ENCODE measurements at places on chromosomes 4 and X.

- DNase-seq: peak; percentile 39
These were observed 30.8 kb downstream of the DAPP1 start for GRCh38 chr4:99847362-99847976.

- no peak for DNase-seq
These were observed 5.0 kb downstream of the GRK4 start for GRCh38 chr4:2968381-2968780.

DNA sequence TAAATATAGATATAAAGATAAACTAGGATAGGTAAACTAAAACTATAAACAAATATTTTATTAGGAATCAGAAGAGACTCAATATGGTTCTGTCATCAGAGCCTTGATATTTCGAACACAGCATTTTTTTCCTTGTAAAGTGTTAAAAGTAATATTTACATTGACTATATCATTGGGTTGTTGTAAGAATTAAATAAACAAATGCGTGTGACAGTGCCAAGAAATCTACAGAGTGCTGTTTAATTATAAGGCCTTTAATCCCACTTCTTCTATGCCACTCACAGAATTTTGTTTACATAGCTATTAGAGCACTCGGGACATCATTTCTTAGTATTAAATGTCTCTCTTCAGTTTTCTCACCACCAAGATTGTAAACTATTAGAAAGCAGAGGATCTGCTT lies 807.4 kb downstream of the FSTL5 start:
- no peak for DNase-seq

DNA sequence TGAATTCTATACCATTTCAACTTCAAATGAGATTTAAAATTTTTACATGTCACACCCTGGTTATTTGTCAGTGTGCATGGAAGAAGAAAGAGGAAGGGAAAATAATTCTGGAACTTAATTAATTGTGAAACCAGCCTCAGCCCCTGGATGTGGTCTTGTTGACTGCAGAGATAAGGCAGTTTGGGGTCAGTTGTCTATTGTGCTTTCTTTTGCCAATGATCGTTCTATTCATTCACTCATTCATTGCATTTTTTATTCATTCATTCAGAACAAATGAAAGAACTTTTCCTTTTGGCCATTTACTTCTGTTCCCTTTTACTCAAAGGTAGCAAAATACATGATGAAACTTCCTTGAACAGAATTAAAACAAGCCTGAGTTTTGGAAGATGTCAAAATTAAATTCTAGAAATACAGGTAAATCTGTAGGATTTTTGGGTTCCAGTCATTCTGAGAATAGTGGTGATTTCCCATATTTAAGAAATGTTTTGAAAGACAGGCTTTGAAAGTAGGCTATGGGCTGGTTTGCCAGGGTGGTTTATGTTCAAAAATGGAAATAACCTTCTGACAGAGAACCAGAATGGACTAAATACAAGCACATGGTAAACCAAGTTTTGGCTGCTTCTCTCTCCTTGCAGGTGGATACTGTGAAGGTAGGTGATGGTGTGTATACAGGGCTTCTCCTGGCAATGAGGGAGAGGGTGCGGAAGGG lies 35.7 kb downstream of the PARM1 start:
- DNase-seq: no peak

DNA sequence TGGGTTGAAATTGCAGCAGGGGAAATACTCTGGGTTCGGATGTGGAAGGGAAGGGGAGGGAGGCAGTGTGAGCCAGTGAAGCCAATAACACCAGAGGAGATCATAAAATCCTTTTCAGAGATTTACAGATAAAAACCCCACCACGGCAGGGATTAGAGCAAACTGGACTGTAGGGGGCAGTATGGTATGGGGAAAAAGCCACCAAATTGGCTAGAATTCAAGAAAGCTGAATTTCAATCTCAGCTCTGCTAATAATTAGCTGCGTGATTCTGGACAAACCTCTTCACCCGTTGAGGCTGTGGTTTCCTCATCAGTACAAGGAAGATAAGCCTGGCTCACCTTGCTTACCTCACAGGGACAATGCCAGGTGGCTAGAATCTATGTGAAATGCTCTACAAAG lies 108.1 kb downstream of the ATG4A start:
- DNase-seq: peak; percentile 0

- no peak for DNase-seq
These were observed 102.4 kb upstream of the TMLHE start for GRCh38 chrX:155715141-155715540.

DNA sequence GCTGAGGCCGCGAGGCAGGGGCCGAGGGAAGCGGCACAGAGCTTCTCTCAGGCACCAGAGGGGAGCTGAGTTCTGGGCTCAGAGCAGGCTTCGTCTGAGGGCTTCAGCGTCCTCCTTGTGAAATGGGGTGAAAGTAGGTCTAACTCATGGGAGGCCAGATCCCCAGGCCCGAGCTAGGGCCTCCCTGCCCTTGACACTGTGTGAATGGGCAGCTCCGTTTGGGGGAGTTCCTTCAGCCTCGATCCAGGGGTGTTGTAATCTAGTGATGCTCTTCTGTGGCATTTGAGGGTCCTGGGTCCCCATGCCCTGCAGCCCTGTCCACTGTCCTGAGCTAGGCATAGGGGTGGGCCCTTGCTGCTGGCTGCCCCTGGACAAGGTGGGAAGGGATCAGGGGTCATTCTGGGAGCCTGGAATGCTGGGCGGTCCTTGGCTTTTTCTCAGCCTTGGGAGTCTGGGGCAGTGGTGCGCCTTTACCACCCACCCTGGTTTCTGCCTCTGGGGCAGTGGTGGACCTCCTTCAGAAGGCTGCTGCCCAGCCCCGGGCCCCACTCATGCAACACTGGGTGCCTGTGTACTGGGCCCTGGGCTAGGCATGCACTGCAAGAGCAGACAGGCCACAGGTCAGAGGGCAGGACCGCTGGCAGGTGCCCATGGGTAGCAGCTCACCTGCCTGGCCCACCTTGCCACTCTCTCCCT lies 4.1 kb downstream of the SH3BP2 start:
- DNase-seq: no peak

- DNase-seq: no peak
These were observed 21.8 kb downstream of the SPRY1 start for GRCh38 chr4:123418351-123418931.

DNA sequence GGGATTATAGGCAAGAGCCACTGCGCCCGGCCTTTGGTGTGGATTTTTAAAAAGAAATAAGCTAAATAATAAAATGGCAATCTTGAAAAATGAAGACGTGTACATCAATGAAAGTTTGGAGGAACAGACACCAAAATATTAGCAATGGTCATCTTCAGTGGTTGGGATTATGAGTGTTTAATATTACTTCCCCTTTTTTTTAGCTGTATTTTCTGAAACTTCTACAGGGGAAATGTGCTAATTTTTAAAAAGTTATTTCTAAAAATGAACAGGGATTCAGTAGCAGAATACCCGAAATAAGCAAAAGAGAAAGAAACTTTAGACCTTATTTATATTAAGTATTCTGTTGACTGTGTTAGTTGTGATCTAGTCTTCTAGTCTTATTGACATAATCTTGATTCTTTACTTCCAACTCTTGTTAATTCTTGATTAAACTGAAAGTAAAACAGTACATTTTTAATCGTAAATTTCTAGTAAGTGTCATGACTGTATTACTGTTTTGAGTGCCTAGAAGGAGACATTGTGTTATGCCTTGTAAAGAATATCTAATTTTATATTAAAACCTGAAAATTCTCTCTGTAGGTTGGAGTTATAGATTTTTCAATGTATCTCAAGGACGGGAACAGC lies 51.3 kb downstream of the RUFY3 start:
- no peak for DNase-seq

- no peak for DNase-seq
These were observed 40.8 kb downstream of the RTL9 start for GRCh38 chrX:110399497-110399896.

DNA sequence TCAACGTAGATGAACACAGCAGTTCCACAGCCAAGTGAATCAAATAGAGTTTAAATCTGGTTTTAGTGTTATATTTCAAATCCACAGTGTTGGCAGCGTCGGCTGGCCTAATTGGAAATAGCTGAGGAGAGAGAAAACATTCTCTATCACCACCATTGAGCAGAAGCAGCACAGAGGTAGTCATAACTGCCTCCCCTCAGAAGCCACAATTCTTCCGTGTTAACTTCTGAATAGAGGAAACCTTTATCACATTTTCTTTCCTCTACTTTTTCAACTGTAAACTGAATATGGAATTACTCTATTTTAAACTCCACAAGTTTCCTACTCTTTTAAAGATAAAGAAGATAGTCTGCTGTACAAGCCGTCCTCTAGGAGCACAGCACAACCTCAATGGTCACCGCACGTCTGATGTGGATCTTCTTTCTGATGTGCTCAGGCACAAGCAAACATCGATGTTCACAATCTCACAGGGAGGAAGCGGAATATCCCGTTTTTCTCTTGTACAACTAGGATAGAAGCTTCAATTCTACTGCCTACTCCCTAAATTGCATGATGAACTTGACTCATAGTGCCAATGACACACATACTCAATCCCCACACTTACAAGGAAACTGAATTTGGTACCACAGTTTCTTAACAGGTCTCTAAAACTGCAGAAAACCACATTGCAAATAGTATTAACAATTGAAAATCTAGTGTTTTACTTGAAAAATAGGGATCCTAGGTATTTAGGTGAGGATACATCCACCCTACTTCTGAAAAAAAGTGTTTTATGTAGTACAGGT lies 217.8 kb upstream of the ETNPPL start:
- DNase-seq: no peak

- no peak for DNase-seq
These were observed 10.5 kb upstream of the RTL5 start for GRCh38 chrX:72142094-72142793.

DNA sequence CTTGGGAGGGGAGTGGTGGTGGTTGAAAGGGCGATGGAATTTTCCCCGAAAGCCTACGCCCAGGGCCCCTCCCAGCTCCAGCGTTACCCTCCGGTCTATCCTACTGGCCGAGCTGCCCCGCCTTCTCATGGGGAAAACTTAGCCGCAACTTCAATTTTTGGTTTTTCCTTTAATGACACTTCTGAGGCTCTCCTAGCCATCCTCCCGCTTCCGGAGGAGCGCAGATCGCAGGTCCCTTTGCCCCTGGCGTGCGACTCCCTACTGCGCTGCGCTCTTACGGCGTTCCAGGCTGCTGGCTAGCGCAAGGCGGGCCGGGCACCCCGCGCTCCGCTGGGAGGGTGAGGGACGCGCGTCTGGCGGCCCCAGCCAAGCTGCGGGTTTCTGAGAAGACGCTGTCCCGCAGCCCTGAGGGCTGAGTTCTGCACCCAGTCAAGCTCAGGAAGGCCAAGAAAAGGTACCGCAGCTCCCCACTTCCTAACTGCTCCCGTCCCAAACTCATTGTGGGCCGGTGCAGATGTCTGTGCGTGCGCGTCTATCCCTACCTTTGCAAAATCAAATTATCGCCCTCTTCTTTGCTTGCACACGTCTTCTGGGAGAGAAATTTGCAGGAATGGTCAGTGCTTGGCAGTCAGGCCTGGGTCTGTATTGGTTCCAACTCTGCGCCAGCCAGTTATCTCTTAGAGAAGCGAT lies 533 bp downstream of the IL15 start:
- peak; percentile 30 for DNase-seq

- no peak for DNase-seq
These were observed 1.5 kb downstream of the FGB start for GRCh38 chr4:154564311-154564710.

DNA sequence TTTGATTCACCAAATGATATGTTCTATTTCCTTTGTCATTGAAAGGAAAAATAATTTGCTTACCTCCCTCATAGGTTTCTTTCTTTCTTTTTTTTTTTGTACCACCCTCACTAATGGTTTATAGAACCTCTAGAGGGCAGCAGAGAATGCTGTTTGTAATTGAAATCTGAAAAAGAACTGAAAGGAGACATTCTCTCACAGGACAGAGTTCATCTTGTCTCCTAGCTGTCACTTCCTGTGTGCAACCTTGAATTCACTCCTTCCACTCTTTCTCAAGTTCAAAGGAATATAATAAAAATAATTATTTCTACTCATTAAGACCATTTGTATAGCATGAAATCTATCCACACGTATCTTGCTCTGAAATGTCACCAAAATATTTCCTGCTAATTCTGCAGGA lies 51.0 kb downstream of the GUCY1B1 start:
- DNase-seq: peak; percentile 52

DNA sequence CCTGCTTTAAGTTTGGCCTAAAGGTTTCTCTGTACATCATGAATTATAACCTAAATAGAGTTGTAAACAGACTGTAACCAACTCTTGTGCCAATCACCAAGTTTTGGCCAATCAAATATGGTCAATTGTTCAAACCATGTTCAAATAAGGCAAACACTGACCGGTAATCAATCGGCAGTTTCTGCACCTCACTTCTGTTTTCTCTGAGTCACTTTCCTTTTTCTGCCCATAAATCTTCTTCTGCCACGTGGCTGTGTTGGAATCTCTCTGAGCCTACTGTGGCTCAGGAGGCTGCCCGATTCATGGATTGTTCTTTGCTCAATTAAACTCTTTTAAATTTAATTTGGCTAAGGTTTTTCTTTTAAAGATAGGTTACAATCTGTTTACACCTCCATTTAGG lies 16.5 kb upstream of the ENPP6 start:
- DNase-seq: no peak

- no peak for DNase-seq
These were observed 913.4 kb downstream of the RPA4 start for GRCh38 chrX:97797076-97797475.

DNA sequence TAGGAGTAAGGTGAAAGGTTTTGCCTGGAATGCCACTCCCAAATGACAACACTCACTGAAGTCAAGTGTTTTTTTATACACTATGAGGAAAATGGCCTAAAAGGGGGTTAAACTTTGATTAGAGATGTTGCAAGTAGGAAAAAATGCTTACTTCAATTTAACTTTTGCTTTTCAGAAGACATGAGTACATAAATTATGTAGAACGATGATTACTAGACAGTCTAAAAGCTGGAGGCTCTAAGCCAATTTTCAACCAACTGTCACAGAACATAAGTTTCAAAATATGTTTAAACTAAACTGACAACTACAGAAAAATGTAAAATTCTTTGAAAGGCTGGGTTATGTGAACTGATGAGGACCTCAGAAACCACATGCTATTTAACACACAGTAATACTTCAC lies 83.4 kb downstream of the SHISA3 start:
- no peak for DNase-seq

DNA sequence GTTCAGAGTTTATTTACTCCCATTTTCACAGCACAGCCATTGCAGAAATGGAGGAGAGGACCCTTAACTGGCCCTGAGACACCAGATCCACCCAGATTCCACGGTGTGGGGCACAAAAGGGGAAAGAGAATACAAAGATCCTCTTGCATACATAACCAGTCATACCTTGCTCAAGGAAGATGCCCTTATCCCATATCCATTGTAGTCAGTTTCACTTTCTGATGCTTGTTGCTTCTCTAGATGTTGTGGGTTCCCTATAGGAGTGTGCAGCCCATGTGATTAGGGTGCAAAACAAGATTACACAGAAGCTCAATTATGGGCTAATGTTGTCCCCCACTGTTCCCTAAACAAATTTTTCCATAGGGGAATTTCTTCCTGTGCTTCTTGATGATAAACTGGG lies 1309.0 kb upstream of the PABPC4L start:
- no peak for DNase-seq

Data from CD4-positive, alpha-beta T cell treated with Interleukin-10 for 1 hour (primary cell).